Gastroesophageal sphincter (tissue), 4 donors: ENCODE measurements at places on chromosomes 5 and 9. TPM values are rescaled to one million over a fixed set of nuclear protein-coding genes. Genes with fewer than 3 reads are reported as not detected.

The BTF3 gene
- total RNA-seq = 539 TPM

The TCF7 gene
- 0.94 TPM for total RNA-seq

The STING1 gene
- 36.3 TPM for total RNA-seq

The SPATA6L gene
- total RNA-seq = 0.72 TPM
